Esophagus (tissue), 2 donors: ENCODE measurements at places on chromosomes 5 and 9. TPM values are rescaled to one million over a fixed set of nuclear protein-coding genes. Genes with fewer than 3 reads are reported as not detected.

The DOK3 gene
- polyA plus RNA-seq: 2.4 TPM

The DELE1 gene
- polyA plus RNA-seq: 30.5 TPM

The NEUROG1 gene
- polyA plus RNA-seq: 0.02 TPM

The OR1J2 gene
- not detected for polyA plus RNA-seq

The PCDHA13 gene
- polyA plus RNA-seq: not detected

The TAF1L gene
- polyA plus RNA-seq: not detected
